ENCODE measurements at places on chromosomes 16 and 17.
A peak's percentile ranks its signal among the peaks of the same experiment; 100 is the strongest.

DNA sequence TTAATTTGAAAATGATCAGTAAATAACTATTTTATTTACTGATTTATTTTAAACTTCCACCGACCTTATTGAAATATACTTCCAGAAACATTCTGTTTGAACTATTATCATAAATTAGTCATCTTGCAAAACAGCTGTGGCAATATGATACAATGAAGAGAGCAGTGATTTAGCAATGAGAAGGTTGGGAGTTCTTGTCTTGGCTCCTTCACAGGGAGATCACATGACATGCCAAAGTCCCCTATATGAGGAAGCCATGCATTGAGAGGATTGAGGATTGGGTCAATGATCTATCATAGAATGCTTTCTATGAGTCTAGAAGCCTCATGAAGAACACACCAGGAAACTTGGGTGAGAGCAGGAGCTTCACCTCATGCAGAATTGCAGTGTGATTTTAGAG, 222.7 kb downstream of the LGALS9B start:
- DNase-seq = no peak

- DNase-seq = no peak
These were observed 151.1 kb upstream of the MAF start for GRCh38 chr16:79751471-79752184.

DNA sequence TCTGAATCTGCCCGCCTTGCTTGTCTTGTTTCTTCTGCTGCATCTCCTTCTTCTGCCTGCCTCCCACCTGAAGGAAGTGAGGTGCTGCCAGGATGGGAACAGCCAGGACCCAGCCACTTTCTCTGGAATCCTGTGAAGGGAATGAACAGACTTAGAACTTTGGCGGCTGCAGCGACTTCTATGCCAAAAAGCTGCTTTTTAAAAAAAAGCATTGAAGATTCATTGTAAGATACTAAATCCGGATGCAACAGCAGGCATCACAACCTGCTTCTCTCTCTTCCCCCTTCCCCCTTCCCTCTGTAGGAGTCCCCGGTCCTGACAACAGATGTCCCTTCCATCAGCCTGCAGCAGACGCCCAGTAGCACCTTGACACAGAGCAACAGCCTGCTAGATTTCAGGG, 176.3 kb downstream of the HS3ST4 start:
- DNase-seq = no peak

DNA sequence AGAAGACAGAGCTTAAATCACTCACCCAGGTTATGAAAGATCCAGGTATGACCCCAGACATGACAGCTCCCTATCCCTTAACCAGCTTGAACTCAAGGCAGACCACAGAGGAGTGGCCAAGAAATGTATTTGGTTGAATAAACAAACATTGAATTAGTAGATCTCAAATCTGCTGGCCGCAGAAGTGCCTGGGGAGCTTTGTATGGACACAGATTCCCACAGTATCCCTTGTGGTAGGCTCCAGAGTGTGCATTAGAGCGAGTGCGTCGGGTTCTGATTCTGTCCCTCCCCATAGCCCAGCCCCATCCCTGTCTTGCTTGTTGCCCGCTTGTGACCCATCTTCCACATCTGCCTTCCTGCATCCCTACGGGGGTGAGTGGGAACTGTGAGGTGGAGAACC, 118.8 kb upstream of the FOXF1 start:
- DNase-seq = no peak

DNA sequence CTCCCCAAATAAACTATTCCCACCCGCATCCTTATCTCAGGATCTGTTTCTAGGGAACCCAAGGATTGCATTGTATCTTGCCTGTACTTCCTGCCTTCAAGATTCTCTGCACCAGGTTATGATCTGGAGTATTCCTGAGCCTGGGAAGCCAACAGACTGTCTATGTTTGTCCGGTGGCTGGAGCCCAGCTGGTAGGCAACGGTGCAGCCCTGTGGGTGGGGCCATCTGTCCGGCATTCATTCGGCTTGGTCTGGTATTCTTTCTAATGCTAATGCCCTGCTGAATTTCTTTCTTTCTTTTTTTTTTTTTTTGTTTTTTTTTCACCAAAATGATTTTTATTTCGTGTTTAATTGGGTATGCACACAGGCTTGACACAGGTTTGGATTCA, 20.7 kb upstream of the TVP23A start:
- DNase-seq = no peak

GRCh38 chr16:88657371-88657770, 5.5 kb downstream of the MVD start:
- DNase-seq = no peak

DNA sequence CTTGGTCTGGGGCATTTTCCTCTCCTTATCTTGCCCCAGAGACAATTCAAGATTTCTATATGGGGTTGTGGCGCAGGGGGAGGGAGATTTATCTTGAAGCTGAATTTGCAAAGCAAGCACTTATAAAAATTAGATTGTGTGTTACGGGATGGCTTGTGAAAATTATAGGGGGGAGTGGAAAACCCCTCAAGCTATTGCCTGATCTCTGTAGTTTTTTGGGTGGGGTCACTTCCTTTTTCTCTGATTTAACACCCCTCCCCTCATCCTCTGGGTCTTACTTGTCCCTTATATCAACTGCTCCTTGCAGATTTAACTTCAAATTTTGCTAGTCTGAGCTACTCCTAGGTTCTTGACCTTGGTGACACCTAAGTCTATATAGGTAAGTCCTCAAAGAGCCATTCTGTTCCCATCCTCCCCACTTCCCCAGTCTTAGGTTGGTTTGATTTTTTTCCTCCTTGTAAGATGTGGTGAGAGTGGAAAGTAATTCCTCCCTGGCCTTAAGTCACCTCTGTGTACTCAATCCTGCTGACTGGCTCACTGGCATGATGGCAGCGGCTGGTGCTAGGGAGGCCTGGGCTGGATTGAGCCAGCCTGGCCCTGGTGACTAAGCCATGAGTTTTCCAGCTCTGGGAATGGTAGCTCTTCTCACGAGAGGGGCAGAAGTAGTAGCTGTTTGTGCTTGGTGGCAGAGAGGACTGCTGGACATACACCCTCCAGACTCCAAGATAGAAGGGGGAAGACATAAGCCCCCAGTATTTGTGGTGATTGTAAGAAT, 2.3 kb downstream of the ARL4D start:
- no peak for DNase-seq

DNA sequence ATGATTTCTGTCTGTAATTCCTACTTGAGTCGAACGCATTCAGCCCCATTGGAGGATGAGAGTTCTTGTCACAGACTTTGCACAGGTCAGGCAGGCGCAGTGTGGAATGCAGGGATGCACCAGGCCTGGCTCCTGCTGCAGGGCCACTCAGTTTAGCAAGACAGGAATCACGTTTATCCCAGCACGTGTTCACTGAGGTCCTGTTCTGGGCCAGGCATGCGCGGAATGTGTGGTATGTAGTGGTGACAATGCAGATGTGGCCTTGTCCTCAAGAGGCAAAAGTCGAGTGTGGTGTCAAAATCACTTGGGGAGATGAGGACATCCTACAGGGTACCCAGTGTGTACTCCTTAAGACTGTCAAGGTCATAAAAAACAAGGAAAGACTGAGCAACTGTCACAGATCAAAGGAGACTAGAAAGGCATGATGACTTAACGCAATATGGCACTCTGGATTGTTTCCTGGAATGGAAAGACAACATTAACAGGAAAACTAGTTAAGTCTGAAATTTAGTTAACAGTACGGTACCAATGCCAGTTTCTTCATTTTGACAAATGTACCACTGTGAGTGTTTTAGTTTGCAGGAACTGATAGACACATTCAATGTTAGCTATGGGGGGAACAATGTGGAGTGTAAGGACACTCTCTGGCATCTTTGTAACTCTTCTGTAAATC, 121.5 kb upstream of the ADAMTS18 start:
- DNase-seq = no peak

DNA sequence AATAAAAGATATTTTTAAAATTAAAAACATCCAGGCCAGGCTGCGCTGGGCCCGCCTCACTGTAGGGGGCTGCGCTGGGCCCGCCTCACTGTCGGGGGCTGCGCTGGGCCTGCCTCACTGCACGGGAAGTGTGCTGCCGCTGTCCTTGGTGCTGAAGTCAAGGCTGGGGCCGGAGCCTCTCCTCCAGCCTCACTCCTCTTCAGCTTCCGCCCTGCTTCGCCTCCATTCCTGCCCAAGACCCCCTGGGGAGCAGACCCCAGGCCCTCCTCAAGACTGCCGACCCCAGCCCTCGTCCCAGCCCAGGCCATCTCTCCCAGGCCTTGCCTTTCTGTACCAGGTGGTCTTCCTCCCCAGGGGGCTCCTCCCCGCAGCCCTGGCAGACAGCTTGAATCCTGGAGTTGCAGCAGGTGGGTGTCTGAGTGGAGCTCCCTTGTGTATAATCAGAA, 26.2 kb downstream of the ENDOV start:
- peak; percentile 67 for DNase-seq

- DNase-seq = no peak
These were observed 3.8 kb downstream of the NUDT16L1 start for GRCh38 chr16:4696905-4697847.

DNA sequence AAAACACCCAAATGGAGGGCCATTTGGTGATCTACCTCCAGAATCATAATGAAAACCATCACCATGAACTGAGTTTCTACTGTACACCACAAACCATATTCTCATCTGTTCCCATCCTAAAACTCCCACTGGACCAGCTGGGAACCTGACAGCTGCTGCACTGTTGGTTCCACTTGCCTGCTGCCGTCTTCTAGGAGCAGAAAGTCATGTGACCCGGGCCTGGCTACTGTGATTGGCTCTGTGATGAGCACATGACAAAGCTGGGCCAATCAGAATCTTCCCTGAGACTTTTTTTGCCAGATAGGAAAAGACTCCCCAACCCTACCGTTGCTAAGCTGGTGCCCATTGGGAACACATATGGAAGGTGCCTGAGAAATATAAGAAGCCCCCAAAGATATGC, 264.2 kb downstream of the MRTFB start:
- DNase-seq = no peak

- no peak for DNase-seq
These were observed 82.4 kb downstream of the WNT3 start for GRCh38 chr17:46736100-46736499.

GRCh38 chr17:47291242-47291873, 32.4 kb upstream of the EFCAB13 start:
- DNase-seq = no peak

DNA sequence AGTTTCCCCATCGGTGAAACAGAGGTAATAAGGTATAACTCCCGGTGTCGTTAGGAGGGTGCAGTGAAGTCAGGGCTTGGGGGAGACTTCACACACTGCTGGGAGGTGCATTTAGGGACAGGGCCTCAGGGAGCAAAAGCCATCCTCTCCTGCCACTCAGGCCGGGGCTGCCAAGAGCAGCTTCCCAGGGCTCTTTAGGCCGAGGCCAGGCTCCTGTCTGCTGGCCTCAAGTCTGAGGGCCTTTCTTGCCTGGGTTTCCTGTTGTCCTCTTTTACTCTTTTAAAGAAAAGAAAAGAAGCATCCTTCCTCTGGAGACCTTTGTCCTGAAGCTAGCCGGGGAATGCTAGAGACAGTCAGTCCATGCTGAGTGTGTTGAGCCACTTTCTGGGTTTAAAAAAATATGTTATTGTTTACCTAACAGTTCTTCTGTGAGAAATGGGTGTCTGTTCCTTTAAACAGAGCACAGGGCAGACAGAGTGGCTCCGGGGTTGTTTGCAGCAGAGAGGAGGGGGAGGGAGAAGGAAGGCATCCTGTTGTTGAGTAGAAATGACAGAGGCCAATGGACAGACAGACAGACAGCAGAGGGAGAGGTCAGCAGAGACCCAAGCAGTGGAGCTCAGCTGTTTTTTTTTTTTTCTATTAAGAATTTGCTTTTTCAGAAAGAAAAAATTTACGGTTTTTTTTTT, 79.1 kb downstream of the C17orf67 start:
- DNase-seq = peak; percentile 56

- DNase-seq = no peak
These were observed 12.7 kb upstream of the FOXN1 start for GRCh38 chr17:28493460-28493859.

DNA sequence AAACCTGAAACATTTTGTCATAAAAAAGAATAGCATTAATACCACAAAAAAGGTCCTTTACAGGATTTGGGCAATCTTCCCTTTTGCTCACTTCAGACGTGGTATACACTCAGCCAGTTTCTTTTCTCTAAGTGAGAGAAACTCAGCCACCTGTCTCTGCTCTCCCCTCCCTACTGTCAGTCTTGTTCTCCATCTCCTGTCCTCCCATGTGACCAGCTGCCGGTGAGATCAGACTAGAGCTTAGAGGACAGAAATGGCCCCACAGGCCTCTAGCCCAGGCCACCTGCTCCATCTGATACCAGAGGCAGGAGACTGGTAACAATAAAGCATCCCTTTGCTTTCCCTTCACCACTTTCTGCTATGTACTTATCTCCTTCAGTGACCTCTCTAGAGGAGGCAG, 34.9 kb downstream of the CMC2 start:
- no peak for DNase-seq

- DNase-seq = no peak
These were observed 847 bp downstream of the ZDHHC7 start for GRCh38 chr16:85010446-85010930.

DNA sequence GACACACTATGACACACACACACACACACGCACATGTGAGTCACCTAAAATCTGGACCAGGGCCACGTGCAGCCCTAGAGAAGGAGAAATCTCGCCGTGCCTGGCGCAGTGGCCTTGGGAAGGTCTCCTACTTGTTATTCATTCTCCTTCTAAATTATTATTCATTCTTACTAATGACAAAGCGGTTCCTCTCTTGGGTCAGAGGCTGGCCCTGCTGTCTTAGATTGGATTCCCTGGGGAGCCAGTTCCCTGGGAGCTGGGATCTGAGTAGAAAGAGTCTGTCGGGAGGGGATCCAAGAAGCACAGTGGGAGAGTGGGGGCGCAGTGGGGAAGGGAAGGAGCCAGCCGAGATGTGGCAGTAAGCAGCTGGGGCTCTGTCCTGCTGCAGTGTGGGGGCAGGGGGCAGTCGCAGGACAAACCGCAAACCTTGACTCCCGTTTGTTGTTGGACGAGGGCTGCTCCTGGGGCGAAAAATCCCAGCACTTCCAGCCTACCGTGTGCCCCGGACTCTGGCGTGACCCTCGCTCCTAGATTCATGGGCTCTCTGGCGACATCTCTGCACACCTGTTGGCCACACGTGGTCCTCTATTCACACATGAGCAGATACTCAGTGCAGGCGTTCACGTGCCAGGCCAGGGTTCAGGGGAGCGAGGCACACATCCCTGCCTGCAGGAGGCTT, 18.7 kb upstream of the JPH3 start:
- no peak for DNase-seq

GRCh38 chr17:36085765-36086164, 4.2 kb downstream of the CCL3 start:
- DNase-seq = no peak

Measured in COLO829 (cell line).